ENCODE measurements at places on chromosomes 6 and 20. TPM values are rescaled to one million over a fixed set of nuclear protein-coding genes. Genes with fewer than 3 reads are reported as not detected.

PPP2R5D gene
- 34.6 TPM for total RNA-seq

MOCS1 gene
- 29.7 TPM for total RNA-seq

HLA-DQA1 gene
- 5.5 TPM for total RNA-seq

DACT2 gene
- 1.6 TPM for total RNA-seq

GNAS gene
- total RNA-seq = 1,453 TPM

ADGRB3 gene
- 2.0 TPM for total RNA-seq

RSPO3 gene
- total RNA-seq = 0.67 TPM

CALHM5 gene
- 2.2 TPM for total RNA-seq

MLN gene
- total RNA-seq = not detected

NKX2-2 gene
- not detected for total RNA-seq

GPX5 gene
- not detected for total RNA-seq

SOX4 gene
- total RNA-seq = 6.2 TPM

RNF217 gene
- 9.0 TPM for total RNA-seq

TUBB2B gene
- total RNA-seq = 1.3 TPM

C20orf204 gene
- total RNA-seq = 0.38 TPM

PDE10A gene
- total RNA-seq = 11.6 TPM

MEI4 gene
- total RNA-seq = 0.73 TPM

SLC52A3 gene
- total RNA-seq = 2.2 TPM
